ENCODE measurements at places on chromosomes 2 and 18.

GRCh38 chr2:170501421-170502043 is 213.6 kb upstream of the SP5 start:
- no peak for DNase-seq

DNA sequence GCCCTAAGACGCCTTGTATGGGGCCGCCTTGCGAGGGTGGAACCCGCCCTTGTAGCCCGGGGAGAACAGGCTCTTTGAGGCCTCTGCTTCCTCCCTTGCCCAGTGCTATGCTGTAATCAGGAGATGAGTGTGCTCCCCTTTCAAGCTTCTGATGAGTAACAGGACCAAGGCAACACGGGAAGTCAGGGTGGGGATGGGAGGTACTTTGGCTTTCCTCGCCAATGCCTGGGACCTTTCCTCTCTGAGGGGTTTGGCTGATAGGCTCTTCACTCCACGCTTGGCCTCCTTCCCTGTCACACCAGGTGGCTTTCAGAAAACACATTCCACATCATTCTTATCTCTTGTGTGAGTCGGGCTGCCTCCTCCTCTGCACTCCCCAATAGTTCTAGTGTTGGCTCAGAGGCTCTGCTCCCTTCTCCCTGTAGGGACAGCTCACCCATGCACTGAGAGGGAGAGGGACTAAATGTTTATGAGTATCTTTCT is 223.7 kb upstream of the TRIB2 start:
- DNase-seq, result no peak

GRCh38 chr18:26056291-26056690 is 34.1 kb downstream of the SS18 start:
- DNase-seq, result no peak

DNA sequence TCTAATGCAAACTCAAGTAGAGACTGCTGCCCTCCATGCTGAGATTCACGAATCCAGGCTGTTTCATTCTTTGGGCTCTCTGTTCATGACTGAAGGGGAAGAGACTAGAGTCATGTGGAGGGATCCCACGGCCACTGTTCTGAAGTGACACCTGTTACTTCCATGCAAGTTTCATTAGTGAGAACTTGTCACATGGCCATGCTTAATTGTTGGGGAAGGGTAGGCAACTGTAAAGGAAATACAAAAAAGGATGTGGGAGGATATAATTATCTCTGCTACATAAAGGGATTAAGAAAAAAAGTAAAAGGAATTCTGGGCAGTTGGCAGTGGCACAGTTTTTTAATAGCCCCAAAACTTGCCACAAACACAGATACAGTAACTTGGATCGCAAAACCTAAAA is 28.0 kb upstream of the PSME4 start:
- no peak for DNase-seq

DNA sequence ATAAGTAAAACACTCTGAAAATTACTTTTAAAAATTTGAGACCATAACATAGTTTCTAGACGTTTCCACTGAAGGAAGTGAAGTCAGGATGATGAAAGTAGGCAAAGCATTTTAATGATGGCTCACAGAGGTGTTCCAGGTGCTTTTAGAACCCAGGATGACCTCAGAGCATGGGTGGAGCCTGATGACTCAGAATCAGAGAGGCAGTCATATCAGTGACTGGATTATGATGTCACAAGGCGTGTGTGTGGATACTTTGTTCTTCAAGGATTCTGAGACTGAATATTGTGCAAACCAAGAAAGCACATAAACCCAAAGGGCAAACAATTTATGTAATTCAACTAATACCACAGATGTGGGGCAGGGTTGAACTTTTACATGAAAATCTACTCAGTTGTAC is 208.0 kb upstream of the FBXO11 start:
- no peak for DNase-seq

DNA sequence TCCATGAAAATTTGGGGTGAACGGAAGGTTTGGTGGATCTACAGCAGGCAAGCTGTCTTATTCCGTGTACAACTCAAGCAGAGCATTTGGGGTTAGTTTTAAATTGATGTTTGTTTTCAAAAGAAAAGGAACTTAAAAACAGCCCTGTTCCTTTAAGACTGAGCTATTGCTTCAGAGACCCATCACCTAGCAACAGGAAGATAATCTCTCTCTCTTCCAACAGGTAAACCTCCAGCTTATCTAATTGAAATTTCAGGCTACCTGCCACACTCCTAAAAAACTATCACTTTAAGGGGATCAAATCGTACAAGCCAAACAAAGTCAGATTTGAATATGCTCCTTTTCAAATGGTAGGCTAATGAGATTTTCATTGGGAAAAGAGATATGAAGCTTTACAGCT is 101.8 kb downstream of the RNF152 start:
- no peak for DNase-seq

DNA sequence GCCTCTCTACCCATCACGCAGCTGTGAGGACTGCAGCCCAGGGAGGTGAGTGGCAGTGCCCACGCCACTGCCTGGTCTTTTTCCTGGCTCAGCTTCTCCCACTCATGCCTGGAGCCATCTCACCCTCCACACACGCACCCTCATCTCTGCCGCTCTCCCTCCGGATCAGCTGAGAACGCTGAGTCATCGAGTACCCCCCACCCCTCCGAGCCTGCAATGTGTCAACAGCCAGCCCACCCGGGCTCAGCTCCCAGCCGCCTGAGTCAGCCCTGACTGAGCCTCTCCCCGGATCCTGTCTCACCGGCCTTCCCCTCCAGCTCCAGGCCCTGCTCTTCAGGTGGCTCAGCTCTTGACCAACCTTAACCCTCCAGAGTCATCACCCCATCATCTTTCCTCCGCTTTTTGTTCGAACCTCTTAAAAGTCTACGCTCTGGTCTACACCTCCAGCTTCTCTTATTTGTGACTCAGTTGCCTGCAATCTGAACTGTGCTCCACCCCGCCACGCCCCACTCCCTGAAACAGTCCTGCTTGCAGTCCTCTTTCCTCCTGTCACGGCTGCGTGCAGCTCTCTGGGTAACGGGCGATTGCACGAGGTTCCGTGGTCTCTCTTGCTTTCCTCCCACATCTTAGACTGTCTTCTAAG is 94.4 kb upstream of the ASAP2 start:
- DNase-seq, result no peak

DNA sequence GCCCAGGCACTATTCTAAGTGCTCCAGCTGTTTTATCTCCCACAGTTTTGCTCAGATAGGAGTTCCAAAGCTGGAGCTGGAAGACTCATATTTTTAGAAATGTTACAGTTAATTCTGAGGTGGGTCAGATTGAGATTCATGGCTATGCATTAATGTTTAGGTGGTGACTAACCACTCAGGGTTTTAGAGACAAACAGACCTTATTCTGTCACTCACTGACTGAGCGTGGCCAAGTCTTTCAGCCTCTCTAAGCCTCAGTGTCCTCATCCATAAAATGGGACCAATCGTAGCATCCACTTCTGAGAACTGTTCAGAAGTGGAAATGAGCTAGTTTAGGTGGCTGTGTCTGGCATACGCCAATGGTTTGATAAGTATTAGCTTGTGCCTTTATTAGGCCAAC is 4.3 kb upstream of the CASP8 start:
- no peak for DNase-seq

- DNase-seq, result no peak
Measured at GRCh38 chr2:119245076-119245840, 21.6 kb downstream of the STEAP3 start.

GRCh38 chr2:60565472-60565871 is 12.0 kb upstream of the BCL11A start:
- DNase-seq, result no peak

DNA sequence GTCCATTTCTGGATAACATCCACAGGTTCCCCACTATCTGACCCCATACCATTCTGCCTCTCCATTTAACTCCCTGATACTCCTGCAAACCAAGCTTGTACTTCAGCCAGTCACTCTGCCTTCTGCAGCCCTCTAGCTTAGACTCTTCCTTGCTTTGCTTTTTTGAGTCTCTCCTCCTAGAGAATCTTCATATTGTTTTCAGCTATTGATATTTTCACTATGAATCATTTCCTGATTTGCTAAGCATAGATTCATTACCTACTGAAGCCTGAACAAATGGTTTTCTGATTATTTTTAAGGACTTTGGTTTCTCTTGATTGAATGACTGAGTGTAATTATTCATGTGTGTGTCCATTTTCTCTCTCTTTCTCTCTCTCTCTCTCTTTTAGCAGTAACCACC is 2102.3 kb upstream of the CELF4 start:
- no peak for DNase-seq

- peak; percentile 0 for DNase-seq
Measured at GRCh38 chr2:43127208-43127940, 99.0 kb downstream of the ZFP36L2 start.

GRCh38 chr2:14790041-14790640 is 157.6 kb downstream of the LRATD1 start:
- no peak for DNase-seq

GRCh38 chr2:25529034-25529433 is 144.3 kb downstream of the DTNB start:
- DNase-seq, result no peak

DNA sequence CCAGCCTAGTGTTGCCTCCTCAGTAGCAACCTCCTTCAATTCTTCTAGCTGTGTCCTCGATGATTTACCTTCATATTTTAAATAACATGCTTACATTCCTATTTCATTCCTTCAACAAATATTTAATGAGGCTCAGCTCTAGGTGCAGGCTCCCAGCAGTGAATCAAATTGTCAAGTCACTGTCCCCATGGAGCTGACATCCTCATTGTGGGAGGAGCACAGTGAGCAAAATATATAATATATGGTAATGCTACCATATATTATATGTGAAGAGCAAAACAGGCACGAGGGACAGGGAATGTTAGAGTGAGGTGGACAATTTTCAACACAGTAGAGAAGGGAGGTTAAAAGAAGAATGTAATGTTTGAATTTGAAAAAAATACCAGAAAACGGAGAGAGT is 869.1 kb downstream of the SLC4A3 start:
- no peak for DNase-seq

DNA sequence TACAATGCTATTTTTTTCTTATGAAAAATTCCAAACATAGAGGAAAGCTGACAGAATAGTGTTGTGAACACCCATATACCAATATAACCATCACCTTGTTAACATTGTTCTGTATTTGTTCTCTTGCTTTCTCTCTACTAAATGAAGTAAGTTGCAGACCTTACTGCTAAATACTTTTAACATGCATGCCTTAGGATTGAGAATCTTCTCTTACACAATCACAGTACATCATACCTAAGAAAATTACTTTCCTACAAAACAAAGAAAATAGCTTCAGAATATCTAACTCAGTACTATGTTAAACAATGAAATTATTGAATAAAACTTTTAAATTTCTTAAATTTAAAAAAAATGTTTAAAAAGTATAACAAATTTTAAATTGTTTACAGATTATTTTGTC is 136.5 kb downstream of the UBR3 start:
- DNase-seq, result no peak

DNA sequence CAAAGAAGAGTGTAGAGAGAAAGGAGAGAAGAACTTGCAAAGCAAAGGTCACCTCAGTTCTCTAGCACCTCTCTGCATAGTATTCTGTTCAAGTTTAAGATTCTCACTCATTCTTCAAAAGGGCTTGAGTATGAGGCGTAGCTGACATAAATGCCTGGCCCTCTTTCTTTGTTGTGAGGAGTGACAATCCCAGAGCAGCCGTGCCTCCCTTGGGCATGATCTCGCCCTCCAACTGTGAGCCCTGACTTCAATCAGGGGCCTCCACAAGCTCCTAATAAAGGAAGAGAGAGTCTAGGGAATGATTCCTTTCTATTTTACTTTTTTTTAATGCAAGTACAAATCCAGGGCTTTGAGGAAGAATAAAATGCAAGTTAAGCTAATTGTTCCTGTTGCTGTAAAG is 402.7 kb downstream of the LRP1B start:
- no peak for DNase-seq

GRCh38 chr2:7392076-7392787 is 475.0 kb downstream of the RNF144A start:
- no peak for DNase-seq

DNA sequence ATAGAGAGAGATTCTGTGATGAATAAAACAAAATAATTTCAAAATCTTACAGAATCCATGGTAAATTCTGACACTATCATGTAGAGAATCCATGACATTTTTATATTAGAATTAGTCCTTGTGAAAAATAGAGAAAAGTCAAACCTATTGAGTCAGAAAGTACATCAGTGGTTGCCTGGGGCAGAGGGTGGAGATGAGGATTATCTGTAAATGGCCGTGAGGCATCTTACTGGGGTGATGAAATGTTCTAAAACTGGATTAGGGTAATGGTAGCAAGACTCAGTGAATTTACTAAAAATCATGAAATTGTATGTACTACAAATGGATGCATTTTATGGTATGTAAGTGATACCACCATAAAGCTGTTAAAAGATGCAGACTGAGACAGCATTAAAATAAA is 323.1 kb downstream of the SLC8A1 start:
- DNase-seq, result no peak

DNA sequence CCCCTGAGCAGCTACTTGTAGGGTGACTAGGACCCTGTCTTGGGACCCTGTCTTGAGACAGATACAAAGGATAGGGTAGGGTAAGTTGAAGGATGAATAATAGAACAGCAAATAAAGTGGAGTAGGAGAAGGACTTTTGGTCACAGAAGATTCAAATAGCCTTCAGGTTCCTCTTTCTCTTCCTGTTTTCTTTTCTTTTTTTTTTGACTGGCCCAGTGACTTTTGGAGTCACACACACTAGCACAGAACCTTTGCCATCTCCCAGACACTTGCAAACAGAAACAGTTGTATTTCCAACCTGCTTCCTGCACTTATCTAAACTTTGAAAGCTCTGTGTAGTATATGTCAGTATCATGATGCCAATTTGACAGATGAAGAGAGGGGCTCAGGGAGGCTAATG is 108.2 kb downstream of the TDRD15 start:
- DNase-seq, result no peak

- no peak for DNase-seq
Measured at GRCh38 chr2:67782443-67782842, 280.4 kb downstream of the C1D start.

- no peak for DNase-seq
Measured at GRCh38 chr2:36707050-36707449, 10.5 kb downstream of the VIT start.

- no peak for DNase-seq
Measured at GRCh38 chr2:48515513-48515985, 14.4 kb upstream of the STON1 start.

GRCh38 chr2:213164263-213164662 is 12.9 kb upstream of the IKZF2 start:
- DNase-seq, result no peak

Data from NCI-H748 treated with DMSO at 0.1 percent for 48 hours (cell line).